ENCODE measurements at places on chromosomes 3 and 15. TPM values are rescaled to one million over a fixed set of nuclear protein-coding genes. Genes with fewer than 3 reads are reported as not detected.

DNA sequence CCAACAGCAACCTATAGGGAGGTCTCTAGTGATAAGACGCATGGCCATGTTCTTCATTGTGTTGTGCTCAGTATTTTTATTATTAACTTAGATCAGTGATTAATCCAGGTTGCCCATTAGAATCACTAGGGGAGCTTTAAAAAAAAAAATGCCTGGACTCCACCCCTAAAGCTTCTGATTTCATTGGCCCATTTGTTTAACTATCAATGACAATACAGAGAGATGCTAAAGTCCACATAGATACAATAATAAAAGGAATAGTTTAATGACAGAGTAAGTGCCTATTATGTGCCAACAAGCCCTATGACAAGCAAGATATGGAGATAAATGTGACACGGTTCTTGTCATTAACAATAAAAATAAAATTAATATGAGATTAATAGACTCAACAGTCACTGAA, 55.8 kb downstream of the ATP8B4 start:
- DNase-seq = no peak
- no peak overlapping the region for H3K4me3 ChIP-seq
- no peak overlapping the region for H3K27ac ChIP-seq
- no peaks in the 10 kb centered on the region for H3K4me1 ChIP-seq
- H3K36me3 ChIP-seq = no peaks in the 10 kb centered on the region

DNA sequence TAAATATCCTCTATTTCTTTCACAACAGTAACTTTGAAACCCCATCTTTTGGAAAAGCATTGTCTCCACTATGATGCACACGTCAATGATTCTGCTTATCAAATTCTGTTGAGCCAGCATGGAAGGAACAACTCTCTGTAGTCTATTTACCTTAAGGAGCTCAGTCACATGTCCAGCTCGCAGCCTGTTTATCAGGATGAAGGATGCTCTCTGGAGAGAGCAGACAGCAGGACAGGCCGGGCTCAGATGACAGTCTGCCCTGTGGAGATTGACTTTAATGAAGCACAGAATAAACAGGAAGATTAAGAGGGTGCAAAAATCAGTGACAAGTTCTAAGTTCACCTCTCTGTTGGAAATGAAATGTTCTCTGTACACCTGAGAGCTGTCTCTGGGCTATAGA, 30.6 kb upstream of the MNS1 start:
- DNase-seq = no peak
- peaks cover 6% of the 10 kb centered on the region for H3K4me1 ChIP-seq
- no peaks in the 10 kb centered on the region for H3K36me3 ChIP-seq
- H3K4me3 ChIP-seq = no peak overlapping the region
- no peaks in the 10 kb centered on the region for H3K27me3 ChIP-seq

- H3K27me3 ChIP-seq = no peaks in the 10 kb centered on the region
- peak; percentile 69 for DNase-seq
- no peak overlapping the region for H3K4me3 ChIP-seq
- H3K36me3 ChIP-seq = no peaks in the 10 kb centered on the region
- no peak overlapping the region for H3K27ac ChIP-seq
- peaks cover 10% of the 10 kb centered on the region for H3K4me1 ChIP-seq
Observed at GRCh38 chr15:79595995-79596622, 164.0 kb downstream of the MINAR1 start.

FGF7 gene
- 9.9 TPM for total RNA-seq

DNA sequence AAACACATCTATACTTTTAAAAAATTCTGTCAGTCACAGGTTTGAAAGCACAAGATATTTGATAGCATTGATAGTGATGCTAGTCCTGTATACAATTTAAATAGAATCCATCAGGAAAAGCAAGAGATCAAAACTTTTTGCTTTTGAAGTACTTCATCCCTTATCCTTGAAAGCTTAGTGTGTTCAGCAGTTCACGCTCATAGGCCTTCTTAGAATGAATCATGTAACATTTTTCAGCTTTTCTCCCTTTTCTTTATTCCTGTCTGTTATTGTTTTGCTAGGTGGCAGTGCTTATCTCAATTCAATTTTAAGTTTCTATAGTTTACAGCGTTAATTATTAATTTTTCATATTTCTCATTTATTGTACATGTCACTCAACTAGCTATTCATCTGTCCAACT, 69.1 kb downstream of the FGF7 start:
- H3K36me3 ChIP-seq = no peaks in the 10 kb centered on the region
- DNase-seq = no peak
- H3K27ac ChIP-seq = no peak overlapping the region
- no peaks in the 10 kb centered on the region for H3K4me1 ChIP-seq

DNA sequence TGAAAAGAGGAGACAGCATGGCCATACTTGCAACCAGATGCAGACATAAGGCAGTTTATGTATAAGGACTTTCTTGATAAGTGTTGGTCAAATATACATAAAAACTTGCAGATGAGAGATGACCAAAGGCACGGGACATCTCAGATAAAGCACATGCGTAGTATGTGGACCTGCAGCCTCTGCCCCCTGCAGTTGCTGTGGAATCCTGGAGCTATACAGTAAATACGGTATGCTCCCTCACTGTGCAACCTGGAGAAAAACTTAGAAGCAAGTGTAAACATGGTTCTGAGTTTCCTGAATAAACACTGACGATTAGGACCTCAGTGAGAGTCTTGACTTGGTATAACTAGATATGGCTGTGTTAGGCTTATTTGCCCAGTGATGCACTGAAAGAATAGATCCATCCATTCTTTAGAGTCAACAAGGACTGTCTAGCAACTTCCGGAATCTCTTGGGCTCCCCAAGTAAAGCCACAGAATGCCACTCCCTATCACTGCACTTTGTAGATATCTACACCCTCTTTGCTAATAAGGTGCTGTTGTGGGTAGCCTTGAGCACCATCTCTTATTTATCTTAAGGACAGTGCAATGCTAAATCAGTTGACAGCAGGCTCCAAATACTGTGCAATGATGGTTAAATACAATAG, 40.2 kb downstream of the GJD2 start:
- H3K36me3 ChIP-seq = no peaks in the 10 kb centered on the region
- H3K4me1 ChIP-seq = no peaks in the 10 kb centered on the region
- H3K4me3 ChIP-seq = no peak overlapping the region
- no peaks in the 10 kb centered on the region for H3K27me3 ChIP-seq
- DNase-seq = no peak

CKMT1B gene
- total RNA-seq = 5.9 TPM

ZMYND10 gene
- 1.3 TPM for total RNA-seq

DNA sequence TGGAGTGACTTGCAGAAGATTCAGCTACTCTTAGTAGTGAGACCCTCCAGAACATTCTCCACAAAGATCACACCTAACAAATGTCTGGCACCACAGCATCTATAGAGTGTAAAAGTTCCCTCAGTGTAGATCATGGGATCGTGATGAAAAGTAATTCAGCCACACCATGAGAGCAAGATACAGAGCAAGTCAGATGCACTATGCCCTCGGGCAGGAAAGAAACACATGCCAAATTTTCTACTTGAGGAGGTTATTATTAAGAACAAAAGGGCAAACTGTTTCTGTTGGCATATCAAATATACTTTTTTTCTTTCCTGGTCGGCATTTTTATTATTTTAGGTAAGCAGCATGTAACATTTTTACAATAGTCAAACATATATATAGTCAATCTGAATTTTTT, 44.8 kb upstream of the SNTN start:
- peaks cover 6% of the 10 kb centered on the region for H3K4me1 ChIP-seq
- H3K27me3 ChIP-seq = no peaks in the 10 kb centered on the region
- no peak overlapping the region for H3K27ac ChIP-seq
- DNase-seq = no peak
- no peak overlapping the region for H3K4me3 ChIP-seq
- no peaks in the 10 kb centered on the region for H3K36me3 ChIP-seq

AADACL2 gene
- not detected for total RNA-seq

CLRN1 gene
- not detected for total RNA-seq

DNA sequence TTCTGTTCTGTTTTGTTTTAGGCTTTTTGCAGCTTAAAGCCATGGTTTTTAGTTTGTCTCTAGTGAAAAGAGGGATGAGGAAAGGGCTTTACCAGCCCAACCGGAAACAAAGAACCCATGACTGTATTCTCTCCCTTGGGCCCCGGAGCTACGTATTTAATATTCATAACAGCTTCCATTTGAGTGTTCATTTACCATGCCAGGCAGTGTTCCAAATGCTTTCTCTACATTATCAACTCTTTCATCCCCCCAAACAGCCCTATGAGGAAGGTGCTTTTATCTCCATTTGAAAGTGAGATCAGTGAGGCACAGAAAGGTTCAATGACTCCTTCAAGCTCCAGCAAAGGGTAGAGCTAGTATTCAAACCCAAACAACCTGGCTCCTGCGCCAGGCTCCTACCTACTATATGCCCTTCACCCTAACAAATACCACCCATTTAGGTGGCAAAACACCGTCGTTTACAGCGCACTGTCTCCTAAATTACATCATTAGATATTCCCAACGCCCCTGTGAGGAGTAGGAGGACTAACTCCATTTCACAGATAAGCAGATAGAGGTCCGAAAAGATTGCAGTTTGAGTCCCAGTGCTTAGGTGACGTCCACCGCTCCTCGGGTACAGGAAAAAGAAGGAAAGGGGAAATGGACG, 27.9 kb downstream of the GTPBP8 start:
- peak overlapping the region; percentile 93 for H3K4me3 ChIP-seq
- no peaks in the 10 kb centered on the region for H3K27me3 ChIP-seq
- DNase-seq = peak; percentile 6
- H3K36me3 ChIP-seq = no peaks in the 10 kb centered on the region
- H3K4me1 ChIP-seq = peaks cover 24% of the 10 kb centered on the region

DNA sequence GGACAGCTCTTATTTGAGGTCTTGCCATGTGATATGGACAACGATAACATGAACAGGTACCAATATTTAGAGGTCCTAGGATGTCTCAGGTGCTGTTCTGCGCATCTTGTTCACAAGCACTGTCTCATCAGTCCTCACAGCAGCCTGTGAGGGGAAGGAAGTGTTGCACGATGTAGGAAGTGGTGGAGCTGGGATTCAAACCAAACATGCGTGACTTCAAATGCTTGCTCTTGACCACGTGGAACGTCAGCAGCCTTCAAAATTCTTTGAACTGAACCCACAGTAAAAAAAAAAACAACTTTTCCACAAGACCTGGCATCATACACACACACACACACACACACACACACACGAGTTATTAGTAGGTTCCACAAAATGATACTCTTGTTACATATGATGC, 153.4 kb upstream of the SMAD3 start:
- H3K36me3 ChIP-seq = no peaks in the 10 kb centered on the region
- H3K27me3 ChIP-seq = no peaks in the 10 kb centered on the region
- DNase-seq = no peak
- no peak overlapping the region for H3K4me3 ChIP-seq
- H3K4me1 ChIP-seq = no peaks in the 10 kb centered on the region

GRCh38 chr3:160921020-160921635, 165.1 kb downstream of the PPM1L start:
- H3K27ac ChIP-seq = no peak overlapping the region
- DNase-seq = peak; percentile 35
- peaks cover 14% of the 10 kb centered on the region for H3K4me1 ChIP-seq
- no peaks in the 10 kb centered on the region for H3K27me3 ChIP-seq
- no peak overlapping the region for H3K4me3 ChIP-seq
